ENCODE measurements at places on chromosomes 1 and 21.

DNA sequence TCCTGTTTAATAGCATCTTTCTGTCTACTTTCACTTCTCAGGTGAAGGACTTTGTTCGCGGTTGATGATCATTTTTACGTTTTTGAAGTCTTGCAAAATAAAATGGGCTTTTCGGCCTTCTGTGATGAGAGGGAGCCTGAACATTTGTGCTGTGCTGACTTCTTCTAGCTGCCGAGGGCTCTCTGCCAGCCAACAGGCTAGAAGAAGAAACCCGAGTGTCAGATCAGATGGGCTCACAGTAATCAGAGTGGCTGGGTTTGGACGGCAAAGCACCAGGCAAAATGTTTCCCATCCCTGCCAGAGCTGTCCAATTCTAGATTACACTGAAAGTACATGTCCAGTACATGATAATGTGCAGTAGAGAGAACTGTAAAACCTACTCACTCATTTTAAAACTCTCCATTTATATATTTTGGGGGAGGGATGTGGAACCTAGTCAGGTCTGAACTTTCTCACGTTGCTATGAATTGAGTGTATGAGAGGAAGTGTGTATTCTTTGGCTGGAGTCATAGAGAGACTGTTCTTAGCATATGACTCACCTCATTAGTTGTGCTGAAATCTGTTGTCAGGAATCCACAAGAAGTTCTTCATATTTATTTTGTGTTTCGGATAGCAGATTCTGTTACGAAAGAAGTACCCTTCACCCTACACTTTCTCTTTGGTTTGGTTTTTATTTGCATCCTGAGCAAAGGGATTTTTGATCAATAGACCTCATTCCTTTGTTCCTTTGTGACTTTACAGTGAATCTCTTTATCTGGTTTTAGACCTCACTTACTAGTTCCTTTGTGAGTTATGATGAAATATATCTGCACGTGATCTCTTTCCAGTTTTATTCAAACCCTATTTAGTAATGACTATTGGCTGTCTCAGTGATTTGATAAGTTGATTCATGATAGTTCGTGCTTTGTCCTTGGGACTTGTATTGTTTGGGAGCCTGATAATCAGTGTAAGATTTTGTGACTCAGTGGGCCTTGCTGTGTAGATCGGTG lies 4.8 kb downstream of the ATP1A1 start:
- H3K27me3 ChIP-seq: no peaks in the 10 kb centered on the region
- no peak overlapping the region for H3K4me3 ChIP-seq
- H3K27ac ChIP-seq: no peak overlapping the region

GRCh38 chr21:18521204-18521603 lies 117.6 kb upstream of the TMPRSS15 start:
- no peaks in the 10 kb centered on the region for H3K27me3 ChIP-seq
- H3K27ac ChIP-seq: no peak overlapping the region

GRCh38 chr21:46116776-46117585 lies 19.1 kb downstream of the COL6A2 start:
- H3K4me3 ChIP-seq: no peak overlapping the region
- H3K27me3 ChIP-seq: no peaks in the 10 kb centered on the region
- H3K27ac ChIP-seq: no peak overlapping the region
- no peaks in the 10 kb centered on the region for H3K4me1 ChIP-seq

GRCh38 chr1:65688848-65689247 lies 103.8 kb upstream of the PDE4B start:
- no peak for DNase-seq
- H3K27me3 ChIP-seq: no peaks in the 10 kb centered on the region
- no peaks in the 10 kb centered on the region for H3K36me3 ChIP-seq

GRCh38 chr1:90720145-90720636 lies 3.1 kb upstream of the BARHL2 start:
- H3K27ac ChIP-seq: no peak overlapping the region
- H3K27me3 ChIP-seq: peaks cover 81% of the 10 kb centered on the region
- no peak for DNase-seq
- H3K4me3 ChIP-seq: no peak overlapping the region

DNA sequence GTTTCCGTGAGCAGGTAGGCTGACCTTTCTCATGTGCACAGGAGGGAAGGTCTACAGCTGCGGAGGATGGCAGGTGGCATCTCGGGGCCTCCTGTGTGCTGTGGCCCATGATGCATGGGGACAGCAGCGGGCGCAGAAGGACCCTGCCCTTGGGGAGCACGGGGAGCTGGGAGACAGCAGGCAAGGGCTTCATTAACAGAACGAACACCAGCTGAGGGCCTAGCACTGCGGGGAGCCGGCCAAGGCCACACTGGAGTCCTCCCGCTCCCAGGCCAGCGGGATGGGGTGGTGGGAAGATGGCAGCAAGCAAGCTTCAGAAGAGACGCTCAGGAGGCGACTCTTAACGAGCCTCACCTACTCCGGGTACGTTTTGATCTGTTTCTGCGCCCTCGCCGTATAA lies 66.6 kb downstream of the SCCPDH start:
- no peak overlapping the region for H3K4me3 ChIP-seq
- DNase-seq: no peak
- H3K27ac ChIP-seq: no peak overlapping the region
- peaks cover 15% of the 10 kb centered on the region for H3K4me1 ChIP-seq
- H3K27me3 ChIP-seq: no peaks in the 10 kb centered on the region

DNA sequence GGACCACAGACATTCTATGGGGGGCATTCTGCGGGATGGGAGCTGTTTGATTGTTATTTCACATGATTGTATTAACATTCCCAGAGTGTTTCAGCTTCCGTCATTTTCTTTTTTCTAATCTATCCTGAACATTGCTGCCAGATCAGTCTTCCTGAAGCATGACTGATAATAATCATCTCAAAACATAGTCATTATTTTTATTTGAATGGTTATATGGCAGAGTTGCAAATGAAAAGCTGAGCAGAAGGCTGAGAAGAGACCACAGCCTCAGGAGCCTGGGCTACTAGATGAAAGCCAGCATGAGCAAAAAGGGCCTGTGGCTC lies 109.0 kb downstream of the ERG start:
- no peak overlapping the region for H3K4me3 ChIP-seq
- no peaks in the 10 kb centered on the region for H3K36me3 ChIP-seq
- DNase-seq: no peak
- H3K27ac ChIP-seq: no peak overlapping the region
- no peaks in the 10 kb centered on the region for H3K27me3 ChIP-seq

GRCh38 chr1:199799116-199799515 lies 228.4 kb upstream of the NR5A2 start:
- no peaks in the 10 kb centered on the region for H3K36me3 ChIP-seq
- no peaks in the 10 kb centered on the region for H3K27me3 ChIP-seq
- H3K4me1 ChIP-seq: no peaks in the 10 kb centered on the region

GRCh38 chr1:10615332-10615731 lies 140.6 kb downstream of the PEX14 start:
- no peak overlapping the region for H3K4me3 ChIP-seq
- no peak overlapping the region for H3K27ac ChIP-seq
- 0 out of 2 replicates have a peak, but pooled peaks cover 2% of the 10 kb centered on the region for H3K36me3 ChIP-seq
- H3K27me3 ChIP-seq: no peaks in the 10 kb centered on the region
- H3K4me1 ChIP-seq: peaks cover 8% of the 10 kb centered on the region
- no peak for DNase-seq

GRCh38 chr1:233673947-233674431 lies 60.1 kb downstream of the KCNK1 start:
- no peak overlapping the region for H3K4me3 ChIP-seq
- no peaks in the 10 kb centered on the region for H3K36me3 ChIP-seq
- H3K27me3 ChIP-seq: no peaks in the 10 kb centered on the region
- no peak overlapping the region for H3K27ac ChIP-seq
- no peaks in the 10 kb centered on the region for H3K4me1 ChIP-seq

Measured in iPS DF 6.9 (cell line).